ENCODE measurements at places on chromosomes 13 and 19.

DNA sequence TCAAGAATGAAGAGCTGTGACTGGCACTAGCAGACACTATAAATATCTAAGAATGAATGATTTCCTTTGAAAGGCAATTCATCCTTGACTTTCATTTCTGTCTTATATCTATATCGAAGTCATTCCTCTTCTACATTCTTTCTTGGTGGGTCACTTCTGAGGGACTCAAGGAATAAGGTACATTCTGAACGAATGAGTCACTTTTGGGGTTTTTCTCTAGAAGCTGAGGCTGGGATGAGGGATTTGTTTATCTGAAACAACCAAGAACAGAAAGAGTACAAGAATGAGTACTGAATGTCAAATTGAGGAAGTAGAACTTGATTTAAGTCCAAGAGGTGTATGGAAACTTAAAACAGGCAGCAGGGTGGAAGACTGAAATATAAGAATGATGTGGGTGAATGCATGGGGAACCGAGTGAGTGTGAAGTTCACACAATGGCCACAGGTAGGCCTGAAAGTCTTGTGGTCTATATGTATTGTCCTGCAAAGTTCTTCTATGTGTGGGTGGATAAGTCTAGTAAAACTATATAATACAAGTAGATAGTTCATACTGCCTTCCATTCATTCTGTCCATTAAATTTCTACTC is 343.9 kb downstream of the OXGR1 start:
- peak; percentile 44 for DNase-seq

DNA sequence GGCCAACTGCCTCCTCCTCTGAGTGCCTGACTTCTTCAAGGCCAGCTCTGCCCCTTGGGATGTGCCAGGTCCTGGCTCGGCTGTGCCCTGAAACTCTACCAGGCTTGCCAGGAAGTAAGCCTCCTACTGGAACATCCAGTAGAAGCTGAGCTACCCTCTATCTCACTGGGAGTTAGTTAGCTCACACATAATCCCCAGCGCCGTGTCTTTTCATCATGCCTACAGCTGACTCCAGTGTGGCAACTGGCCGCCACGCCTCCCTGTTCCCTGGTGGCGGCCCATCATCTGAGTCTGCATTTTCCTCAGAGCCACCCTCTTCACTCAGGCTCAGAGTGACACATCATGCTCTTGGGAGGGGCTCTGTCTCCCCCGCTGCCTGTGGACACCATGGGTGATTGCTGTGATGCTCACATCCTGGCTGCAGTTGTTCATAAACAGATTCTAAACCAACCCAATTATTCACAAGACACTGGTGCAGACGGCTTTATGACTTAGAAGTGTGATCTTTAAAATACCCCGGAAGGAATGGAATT is 131.9 kb upstream of the IRS2 start:
- peak; percentile 53 for DNase-seq

DNA sequence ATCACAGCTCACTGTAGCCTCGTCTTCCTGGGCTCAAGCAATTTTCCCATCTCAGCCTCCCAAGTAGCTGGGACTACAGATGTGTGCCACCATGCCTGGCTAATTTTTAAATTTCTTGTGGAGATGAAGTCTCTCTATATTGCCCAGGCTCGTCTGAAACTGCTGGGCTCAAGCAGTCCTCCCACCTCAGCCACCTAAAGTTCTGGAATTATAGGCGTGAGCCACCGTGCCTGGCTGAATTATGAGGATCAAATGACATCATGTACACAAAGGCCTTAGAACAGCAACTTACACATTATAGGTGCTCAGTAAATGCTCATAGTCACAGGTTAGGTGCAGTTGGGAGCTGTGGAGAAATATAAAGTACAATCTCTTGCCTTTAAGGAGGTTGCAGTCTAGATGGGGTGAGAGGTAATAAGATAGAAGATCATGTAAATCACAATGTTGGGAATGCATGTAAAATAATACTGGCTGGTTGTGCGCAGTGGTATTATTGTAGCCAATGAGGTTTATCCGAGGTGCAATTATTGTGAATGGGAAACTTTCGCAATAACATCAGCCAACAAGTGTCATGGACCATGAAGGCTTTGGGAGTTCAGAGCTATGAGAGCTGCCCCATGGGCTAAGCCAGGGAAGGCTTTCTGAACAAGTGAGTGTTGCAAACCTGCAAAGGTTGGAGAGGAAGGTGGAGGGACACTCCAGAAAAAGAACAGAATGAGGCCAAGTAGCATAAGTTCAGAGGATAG is 29.8 kb upstream of the CXCL17 start:
- no peak for DNase-seq

GRCh38 chr19:38831142-38831605 is 420 bp downstream of the ECH1 start:
- DNase-seq = peak; percentile 96

DNA sequence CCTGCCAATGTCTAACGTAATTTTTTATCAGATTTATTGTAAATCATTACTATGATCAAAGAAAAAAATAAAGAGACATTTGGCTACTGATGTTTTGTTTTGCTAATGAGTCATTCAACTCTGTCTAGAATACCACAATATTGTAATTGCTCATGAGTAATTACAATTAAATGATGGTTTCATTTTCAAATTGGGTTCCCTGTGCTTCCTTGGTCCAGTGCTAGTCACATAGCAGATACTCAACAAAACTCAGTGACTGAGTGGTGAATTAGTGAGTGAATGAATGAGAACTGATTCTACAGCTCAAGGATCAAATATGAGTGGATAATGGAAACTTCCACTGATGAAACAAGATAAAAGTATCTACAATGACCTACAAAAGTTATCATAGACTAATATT is 304.7 kb downstream of the POU4F1 start:
- DNase-seq = peak; percentile 19

GRCh38 chr19:27770095-27770494 is 1442.9 kb downstream of the UQCRFS1 start:
- no peak for DNase-seq

DNA sequence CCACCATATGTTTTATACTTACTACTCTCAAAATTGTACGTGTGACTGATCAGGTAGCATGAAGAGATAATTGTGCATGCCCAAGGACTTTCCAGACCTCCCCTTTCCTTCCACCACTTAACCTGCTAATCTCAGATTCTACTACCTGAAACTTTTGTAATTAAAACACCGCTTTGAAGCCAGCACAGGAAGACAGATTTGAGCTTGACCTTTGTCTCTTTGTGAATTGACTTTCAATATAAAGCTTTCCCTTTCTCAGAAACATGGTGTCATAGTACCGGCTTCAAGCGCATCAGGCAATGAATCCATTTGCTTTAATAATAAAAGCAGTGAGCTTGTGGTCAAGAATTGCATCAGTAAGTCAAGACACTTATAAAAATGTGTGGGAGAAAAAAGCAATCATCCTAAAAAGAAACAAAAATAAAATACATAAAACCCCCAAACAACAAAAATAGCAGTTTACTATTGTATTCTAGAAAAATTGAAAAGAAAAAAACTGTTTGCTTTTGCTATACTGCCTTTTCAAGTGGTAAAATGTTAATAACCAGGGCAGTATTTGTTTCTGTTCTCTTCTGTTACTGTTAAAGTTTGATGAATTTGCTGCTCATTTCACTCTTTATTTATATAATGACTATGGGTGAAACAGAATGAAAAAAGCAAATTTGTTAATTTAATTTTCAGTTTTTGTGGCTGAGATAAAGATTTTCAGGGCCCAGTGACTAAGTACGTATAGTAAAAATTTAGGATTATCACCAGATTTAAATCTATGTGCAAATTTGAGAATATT is 2075.3 kb downstream of the PCDH9 start:
- no peak for DNase-seq

DNA sequence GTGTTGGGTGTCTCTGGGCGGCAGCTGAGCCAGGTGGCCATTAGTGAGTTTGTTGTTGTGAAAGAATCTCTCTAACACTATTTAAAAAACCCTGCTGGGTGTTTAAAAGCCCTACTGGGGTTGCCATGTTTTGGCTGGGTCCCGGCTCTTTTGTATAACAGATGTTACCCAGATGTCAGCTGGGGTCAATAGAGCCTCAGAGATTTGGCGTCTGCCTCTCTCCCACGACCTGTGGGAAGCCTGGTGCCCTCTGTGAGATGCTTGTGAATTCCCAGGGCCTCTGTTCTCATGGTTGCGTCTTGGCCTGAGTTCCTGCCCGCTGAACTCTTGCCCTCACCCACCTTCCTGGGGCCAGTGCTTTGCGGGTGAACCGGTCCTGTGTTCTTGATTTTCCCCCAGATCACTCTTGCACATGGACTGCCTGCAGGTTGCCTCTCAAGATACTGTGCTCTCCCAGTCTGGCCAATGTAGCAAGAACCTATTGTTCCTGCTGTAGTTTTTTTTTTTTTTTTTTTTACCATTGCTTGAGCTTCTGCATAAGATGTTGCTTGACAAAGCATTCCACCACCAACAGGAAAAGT is 9.5 kb downstream of the NFILZ start:
- no peak for DNase-seq

- no peak for DNase-seq
Measured at GRCh38 chr19:12783849-12784393, 7.4 kb upstream of the JUNB start.

GRCh38 chr19:41971363-41971762 is 12.2 kb upstream of the RABAC1 start:
- no peak for DNase-seq

GRCh38 chr13:97549201-97549600 is 115.2 kb downstream of the RAP2A start:
- no peak for DNase-seq

DNA sequence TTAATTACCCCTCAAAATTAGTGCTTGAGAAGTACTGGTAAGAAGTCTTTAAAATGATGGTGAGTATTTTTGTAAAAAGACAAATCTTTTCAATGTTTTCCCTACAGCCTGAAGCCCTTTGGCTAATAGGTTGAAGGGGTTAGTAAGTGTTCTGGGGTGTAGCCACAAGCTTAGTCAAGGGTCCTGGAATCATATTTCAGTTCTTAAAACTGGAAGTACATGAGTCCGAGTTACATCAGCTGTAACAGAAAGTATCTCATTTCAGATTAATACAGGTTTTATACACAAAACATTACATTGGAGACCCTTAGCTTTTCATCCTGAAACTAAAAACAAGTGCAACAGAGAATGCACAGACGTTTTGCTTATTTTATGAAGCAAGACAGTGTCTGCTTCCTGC is 52.7 kb upstream of the TEX29 start:
- peak; percentile 55 for DNase-seq

DNA sequence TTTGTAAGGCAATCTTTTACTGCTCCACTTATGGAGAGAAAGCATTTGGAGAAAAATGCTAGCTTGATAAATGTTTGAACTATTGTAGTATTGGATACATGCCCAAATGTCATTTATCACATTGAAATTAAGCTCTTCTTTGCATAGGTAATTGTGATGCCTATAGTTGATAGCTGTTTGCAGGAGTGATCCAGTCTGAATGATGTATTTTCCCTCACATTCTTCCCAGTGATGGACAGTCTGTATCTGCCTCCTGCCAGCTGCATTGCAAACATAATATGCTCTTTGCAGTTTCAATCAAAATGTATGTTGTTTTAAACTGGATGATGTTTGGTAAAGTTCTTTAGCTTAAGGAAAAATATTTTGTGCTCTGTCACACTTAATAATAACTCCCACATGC is 89.8 kb downstream of the EDNRB start:
- no peak for DNase-seq

- DNase-seq = peak; percentile 77
Measured at GRCh38 chr13:48942131-48942530, 33.6 kb upstream of the FNDC3A start.

DNA sequence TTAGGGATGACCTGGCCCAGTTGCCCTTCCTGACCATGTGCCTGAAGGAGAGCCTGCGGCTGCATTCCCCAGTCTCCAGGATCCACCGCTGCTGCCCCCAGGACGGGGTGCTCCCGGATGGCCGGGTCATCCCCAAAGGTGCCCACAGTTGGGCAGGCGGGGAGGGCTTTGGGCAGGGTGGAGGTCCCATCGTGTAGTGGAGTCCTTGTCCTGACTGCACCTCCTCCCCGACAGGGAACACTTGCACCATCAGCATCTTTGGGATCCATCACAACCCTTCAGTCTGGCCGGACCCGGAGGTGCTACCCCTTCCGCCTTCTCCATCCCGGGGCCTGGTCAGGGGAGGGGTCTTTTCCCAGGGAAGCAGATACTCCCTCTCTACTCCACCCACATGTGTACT is 31.7 kb upstream of the CYP4F8 start:
- no peak for DNase-seq

GRCh38 chr13:40205771-40206240 is 460.6 kb downstream of the FOXO1 start:
- no peak for DNase-seq

- peak; percentile 62 for DNase-seq
Measured at GRCh38 chr13:99033814-99034213, 56.0 kb upstream of the DOCK9 start.

GRCh38 chr13:39510316-39510695 is 92.7 kb downstream of the LHFPL6 start:
- no peak for DNase-seq

GRCh38 chr19:16070366-16070990 is 5.8 kb upstream of the TPM4 start:
- peak; percentile 85 for DNase-seq

DNA sequence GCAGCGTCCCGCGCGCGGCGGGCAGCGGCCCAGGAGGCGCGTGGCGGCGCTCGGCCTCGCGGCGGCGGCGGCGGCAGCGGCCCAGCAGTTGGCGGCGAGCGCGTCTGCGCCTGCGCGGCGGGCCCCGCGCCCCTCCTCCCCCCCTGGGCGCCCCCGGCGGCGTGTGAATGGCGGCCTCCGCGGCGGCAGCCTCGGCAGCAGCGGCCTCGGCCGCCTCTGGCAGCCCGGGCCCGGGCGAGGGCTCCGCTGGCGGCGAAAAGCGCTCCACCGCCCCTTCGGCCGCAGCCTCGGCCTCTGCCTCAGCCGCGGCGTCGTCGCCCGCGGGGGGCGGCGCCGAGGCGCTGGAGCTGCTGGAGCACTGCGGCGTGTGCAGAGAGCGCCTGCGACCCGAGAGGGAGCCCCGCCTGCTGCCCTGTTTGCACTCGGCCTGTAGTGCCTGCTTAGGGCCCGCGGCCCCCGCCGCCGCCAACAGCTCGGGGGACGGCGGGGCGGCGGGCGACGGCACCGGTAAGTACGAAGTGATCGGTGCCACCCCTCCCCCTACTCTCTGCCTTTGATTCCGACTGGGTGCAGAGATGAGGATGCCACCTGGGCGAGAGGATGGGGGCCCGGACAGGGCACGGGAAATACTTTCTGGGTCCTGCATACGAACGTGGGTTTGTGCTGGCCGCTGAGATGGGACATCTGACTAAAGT is 874 bp downstream of the TRIM28 start:
- peak; percentile 83 for DNase-seq

- peak; percentile 78 for DNase-seq
Measured at GRCh38 chr19:40139533-40140287, 49.0 kb upstream of the ZNF780A start.

- no peak for DNase-seq
Measured at GRCh38 chr13:24074678-24075077, 85.8 kb upstream of the SPATA13 start.

DNA sequence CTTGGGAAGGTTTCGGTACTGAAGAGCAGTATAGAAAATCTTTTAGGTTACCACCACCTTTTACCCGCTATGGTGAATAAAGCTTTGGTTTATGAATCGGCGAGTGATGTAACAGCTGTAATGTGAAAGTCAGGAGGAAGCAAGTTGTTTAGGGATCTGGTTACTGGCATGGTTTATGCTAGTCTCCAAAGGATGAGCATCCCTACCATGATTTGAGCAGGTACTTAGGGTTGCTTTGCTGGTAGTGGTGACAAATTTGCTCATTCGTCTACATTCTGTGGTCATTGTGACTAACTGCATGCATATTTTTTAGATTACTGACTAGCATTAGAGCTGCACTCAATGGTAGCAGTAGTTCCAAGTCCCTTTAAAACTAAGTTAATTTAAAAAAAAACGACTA is 104.1 kb downstream of the FRY start:
- DNase-seq = peak; percentile 78

GRCh38 chr19:1884291-1884718 is 991 bp downstream of the ABHD17A start:
- peak; percentile 53 for DNase-seq

Measured in GM23248 (cell line).